ENCODE measurements at places on chromosomes 11 and 22. TPM values are rescaled to one million over a fixed set of nuclear protein-coding genes. Genes with fewer than 3 reads are reported as not detected.

The INCENP gene
- 26.7 TPM for total RNA-seq

The SLC22A8 gene
- total RNA-seq: not detected

The TRIM44 gene
- total RNA-seq: 20.3 TPM

DNA sequence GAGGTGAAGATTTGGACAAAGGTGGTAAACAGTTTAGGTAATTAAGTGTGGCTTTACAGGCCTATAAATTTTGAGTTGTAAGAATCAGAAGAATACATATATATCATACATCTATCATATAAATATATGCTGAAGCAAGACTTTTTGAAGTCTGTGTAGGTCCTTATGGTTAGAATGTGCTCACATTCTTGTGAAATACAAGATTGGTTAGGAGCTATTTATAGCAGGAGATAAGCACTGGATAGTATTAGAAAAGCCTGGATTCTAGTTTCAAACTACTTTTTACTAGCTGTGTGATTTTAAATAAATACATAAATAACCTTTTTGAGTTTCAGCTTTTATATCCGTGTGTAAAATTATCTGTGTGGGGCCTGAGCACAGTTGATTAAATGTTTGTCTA lies 42.3 kb downstream of the ANKRD42 start:
- DNase-seq: peak; percentile 55

DNA sequence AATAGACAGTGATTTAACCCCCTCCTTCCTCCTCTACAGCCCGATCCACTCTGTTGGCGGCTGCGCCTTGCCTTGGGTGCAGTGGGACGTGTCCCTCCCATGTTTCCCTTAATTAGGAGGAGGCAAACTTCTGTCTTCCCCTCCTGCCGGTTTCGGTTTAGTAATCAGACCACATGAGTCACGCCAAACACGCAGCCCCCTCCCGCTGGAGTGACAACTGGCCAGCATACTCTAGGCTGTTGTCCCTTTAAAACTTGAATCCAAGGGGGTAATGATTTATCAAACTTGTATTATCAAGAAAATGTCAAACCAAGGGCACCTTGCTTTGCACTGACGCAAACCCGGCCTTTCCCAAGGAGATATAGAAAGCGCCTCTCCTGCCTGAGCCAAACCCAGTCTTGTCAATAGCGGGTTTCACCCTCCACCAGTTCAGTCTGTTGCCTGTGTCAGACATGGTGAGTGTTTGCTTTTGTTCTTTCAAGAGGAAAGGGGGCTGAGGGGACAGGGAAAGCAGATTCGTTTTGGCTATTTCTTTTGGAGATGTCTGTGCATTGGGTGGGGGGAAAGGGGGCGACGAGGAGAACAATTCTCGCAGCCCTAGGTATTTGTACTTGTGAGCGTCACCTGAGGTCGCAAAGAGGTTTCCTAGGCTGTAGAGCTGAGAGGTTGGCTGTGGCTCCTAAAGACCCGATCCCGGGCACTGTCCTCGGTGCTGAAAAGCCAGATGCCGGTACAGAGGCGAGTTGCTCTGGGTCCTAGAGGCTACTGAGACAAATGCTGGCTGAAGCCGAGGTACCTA lies at the start of gene SLC6A5:
TSS of gene SLC6A5 (plus strand) at position 388 of the 799 bp plus-strand sequence. CDS start at position 453, 65 bp downstream.
- peak; percentile 34 for DNase-seq

- peak; percentile 50 for DNase-seq
Observed at GRCh38 chr11:63490551-63491239, at the start of gene PLAAT5. TSS of gene PLAAT5 (minus strand) at chr11:63491167. CDS start at chr11:63491034, 133 bp downstream.

DNA sequence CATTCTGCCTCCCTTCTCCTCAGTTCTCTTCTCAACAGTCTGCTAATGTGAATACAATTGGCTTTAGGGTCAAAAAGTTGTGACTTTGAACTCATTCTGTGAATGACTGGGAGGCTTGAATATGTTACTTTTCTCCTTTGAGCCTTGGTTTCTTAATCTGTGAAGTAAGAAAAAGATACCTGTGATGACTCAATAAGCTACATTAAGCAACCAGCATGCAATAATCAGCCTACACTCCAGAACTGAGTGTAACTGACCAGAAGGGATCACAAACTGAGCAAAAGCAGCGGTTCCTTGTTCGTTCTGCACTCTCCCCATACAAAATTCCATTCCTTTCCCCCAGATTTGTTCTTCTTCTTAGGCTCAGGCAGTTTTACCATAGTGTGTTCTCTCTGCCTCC lies 23.4 kb downstream of the ZNF202 start:
- DNase-seq: no peak

DNA sequence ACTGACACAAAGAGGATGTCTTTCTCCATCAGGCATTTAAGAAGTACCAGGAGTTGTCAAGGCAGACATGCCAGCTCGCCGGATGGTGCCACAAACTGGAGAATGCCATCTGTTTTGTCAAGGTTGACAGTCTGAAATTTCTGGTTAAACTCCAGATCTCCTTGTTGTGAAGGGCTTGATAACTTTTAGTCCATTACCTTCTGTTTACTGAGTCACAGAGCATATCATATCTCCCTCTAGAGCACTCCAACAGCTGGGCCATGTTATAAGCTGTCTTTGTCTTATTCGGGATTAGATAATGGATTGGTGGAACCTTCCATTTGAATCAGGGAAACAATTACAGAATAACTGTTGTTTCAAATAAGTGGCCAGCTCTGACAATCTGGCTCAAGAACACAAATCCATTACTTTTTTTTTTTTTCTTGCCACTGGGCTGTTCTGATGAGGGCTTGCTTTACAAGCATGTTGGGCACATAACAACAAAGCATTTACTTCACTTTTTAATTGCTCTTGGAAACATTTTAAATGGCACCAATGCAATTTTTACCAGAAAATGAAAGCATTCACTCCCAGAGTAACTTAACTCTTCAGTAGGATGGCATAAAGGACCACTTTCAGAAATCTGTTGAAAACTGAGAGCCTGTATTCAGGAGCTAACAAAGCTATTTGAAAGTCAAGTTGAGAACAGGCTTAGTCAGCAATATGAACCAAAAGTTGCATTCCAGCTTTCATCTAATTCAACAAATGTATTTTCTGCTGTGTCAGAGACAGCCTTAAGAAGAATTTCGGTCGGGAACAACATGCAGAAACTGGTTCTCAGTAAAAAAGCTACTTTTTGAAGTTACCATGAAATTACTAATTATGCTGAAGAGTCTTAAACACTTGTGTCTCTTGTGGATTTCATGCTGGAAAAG lies 227.6 kb upstream of the PITPNB start:
- DNase-seq: no peak
